ENCODE measurements at places on chromosomes 12 and 14. TPM values are rescaled to one million over a fixed set of nuclear protein-coding genes. Genes with fewer than 3 reads are reported as not detected.

DNA sequence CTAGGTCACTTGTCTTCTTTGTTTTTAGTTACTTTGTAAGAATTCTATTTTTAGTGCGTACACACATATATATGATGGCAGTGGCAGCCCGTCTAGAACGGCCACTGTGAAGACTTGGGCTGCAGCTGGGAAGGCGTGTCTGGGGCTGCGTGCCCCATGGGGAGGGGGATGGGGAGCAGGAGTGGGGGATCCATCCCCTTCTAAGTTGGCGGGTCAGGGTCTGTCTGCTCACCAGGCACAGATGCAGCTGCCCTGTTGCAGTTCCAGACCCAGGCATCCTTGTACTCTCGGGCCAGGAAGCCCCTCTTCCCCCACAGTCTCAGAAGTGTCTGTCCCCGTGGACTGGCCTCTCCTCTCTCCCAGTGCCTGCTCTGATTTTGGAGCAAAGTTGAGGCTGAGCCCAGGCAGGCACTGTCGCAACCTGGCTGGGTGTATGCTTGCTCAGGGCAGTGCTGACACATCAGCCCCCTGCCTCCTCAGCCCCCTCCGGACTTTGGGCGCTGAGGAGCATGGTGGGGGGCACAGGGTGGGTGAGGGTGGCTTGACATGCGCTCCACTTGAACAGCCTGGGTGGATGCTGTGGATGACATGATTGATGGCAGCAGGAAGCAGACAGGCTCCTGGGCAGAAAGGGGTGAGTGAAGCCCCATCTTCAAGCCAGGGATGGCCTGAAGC lies 271.2 kb upstream of the NAV3 start:
- no peak for DNase-seq

SRRM4 gene
- total RNA-seq: not detected

GRCh38 chr14:65290830-65291229 lies 121.7 kb upstream of the FUT8 start:
- peak; percentile 94 for DNase-seq

SP1 gene
- total RNA-seq: 56.0 TPM

ANKRD33 gene
- not detected for total RNA-seq

OXA1L gene
- total RNA-seq: 55.0 TPM

- DNase-seq: no peak
Measured at GRCh38 chr14:61948376-61948775, 186.2 kb downstream of the SNAPC1 start.

ANKS1B gene
- 2.2 TPM for total RNA-seq

GRCh38 chr14:51462182-51462581 lies 189.5 kb upstream of the FRMD6 start:
- no peak for DNase-seq

SLC39A5 gene
- total RNA-seq: not detected

DNA sequence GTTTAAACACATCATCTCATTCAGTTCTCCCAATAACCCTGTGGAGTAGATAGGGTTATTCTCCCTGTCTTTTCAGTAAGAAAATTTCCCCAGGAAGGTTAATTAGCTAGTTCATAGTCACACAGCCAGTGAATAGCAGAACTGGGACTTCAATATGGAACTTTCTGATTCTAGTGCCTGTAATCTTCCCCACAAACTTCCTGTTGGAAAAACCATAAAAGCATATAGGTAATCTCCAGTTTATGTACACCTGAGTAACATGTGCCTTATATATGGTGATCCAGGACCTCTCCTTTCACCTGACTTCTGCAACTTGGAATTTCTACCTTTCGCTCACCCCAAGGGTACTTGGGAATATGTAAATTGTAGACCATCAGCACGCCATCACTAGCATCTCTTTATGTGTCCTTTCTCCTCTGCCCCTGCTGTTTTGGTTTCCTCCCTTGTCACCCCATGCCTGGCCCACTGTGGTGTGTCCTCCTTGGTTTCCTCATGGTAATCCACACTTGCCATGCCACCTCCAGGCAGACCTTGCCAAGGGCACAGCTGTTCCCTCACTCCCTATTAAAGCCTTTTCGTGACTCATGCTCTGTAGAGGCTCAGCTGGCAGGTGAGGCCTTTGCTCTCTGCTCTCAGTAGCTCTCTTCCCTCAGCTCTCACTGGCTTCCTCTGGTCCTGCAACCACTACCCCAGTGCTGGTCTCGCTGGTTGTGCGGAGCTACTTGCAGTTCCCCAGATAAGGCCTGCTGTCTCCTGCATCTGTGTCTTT lies 16.7 kb downstream of the TBC1D30 start:
- no peak for DNase-seq

DNA sequence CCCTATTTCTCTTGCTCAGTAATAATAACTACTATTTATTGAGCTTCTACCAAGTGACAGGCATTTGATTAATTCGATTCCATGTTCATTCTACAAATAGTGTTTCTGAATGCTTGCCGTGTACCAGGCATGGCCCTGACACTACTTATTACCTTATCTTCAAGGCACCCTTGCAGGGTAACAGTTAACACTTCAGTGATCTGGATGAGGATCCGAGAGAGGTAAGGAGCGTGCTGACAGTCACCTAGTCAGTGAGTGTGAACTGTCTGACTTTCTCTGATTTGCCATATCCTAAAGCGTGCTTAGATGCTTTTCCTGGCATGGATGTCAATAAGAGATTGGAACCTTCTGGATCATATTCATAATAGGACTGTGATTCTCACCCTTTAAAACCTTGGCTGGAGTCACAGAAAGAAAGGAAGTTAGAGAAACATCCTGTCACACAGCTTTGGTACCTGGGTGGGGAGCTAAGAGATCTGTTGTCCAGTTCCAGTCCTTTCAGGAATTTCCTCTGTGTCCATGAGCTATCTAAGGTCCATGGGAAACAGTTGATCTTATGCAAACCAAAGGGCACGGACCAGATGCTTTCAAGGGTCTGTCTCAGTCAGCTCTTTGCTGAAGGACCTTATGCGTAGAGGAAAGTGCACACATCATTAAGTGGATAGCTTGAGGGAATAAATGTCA lies 54.8 kb downstream of the PPFIBP1 start:
- DNase-seq: no peak

DNA sequence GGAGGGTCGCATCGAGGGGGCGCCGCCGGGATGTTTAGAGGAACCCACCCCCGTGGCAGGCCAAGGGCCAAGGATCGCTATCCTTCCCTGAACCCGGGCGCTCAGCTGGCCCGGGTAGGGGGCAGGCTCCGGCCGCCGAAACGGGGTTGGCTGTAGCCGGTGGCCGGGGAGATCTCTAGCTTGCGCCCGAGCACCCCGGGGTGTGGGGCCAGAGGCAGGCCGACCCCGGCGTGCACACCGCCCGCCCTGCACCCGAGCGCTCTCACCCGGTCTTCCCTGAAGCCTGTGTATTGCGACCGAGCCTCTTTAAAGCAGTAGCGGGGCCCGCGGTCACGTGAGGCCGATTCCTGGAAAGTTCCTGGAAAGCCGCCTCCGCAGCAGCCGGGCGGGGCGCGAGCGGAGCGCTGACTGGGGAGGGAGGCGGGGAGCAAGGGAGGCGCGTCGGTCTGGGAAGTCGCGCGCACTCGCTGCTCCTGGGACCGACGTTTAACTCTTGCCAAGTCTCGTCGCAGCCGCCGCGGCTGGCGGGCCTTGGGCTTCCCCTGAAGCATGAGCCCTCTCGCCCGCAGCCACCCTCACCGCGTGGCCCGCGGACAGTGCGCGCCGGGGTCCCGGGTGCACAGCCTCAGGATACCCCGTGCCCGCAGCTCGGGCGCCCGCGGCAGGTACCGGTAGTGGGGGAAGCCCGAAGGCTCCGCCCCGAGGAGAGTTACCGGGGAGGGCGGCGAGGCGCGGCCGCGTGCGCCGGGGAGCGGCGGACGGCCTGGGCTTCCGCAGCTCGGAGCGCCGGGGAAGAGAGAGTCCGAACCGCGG lies 1.7 kb upstream of the SOCS2 start:
- peak; percentile 98 for DNase-seq

CACNA1C gene
- 19.2 TPM for total RNA-seq

DNA sequence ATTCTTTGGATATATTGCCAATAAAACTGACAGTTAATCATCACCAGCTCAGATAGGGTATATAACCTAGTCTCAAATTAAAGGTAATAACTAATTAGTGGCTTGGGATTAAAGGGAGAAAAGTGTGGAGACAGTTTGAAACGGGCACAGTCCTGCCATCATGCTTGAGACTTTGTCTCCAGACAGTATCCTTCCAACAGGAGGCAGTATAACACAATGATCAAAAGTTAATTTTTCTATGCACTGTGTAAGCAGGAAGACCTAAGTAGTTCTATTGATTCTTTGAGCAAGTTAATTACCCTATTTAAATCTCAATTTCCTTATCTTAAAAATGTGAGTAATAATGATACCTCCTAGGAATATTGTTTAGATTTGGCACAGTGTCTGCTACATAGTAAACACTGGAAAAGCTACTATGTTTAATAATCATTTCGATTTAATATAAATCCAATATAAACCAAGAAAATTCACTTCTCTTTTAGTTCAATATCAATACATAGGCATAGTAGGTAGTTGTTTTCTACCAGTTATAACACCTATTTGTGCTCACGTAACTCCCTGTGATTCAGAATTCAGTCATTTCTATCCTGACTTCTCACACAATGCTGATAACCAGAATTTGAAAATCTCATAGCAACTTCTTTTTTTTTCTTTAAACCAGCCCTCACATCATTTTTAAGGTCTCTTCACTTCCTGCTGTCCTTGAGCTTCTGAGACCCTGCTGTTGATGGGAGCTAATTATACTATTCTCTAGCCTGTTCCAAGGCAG lies 53.7 kb downstream of the GALNT4 start:
- no peak for DNase-seq

TEAD4 gene
- 15.2 TPM for total RNA-seq

DNA sequence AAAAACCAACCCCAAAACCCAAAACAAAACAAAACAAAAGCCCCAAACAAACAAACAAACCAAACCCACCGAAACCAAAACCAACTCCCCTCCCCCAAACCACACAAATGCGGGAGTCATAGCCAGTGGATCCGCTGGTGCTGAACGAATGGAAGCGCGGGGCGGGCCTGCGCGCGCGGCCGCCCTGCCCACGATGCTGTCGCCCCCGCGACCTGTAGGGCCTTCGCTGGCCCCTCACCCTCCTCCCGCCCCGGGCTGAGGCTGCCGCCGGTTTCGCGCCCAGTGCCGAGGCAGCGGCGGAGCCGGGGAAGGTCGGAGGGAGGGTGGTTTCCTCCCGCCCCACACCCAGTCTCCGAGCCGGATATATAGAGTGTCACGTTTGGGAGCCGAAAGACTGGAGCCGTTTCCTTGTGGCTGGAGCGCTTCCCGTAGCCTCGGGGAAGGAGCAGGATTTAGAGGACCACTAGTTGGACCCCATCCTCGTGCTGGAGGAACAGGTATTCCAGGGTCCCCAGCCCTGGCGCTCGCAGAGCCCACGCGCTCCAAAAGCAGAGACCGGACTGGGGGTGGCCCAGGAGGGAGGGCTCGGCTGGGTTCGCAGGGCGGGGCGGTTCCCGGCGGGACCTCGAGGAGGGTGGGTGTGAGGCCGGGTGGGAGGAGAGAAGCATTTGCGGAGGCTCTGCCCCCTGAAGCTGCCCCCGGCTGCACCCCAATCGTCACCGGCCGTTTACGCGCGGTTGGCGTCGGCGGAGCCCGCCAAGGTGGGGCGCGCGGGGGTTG lies at the start of gene FAR2:
Gene FAR2, plus strand, starts transcription at position 368 of the 780 bp plus-strand sequence. CDS start 121,172 bp downstream, outside the sequence.
- DNase-seq: peak; percentile 91

GRCh38 chr14:81454572-81455218 lies 54.6 kb upstream of the STON2 start:
- no peak for DNase-seq

GRCh38 chr12:123071099-123071800 lies 79.6 kb downstream of the PITPNM2 start:
- peak; percentile 86 for DNase-seq

DNA sequence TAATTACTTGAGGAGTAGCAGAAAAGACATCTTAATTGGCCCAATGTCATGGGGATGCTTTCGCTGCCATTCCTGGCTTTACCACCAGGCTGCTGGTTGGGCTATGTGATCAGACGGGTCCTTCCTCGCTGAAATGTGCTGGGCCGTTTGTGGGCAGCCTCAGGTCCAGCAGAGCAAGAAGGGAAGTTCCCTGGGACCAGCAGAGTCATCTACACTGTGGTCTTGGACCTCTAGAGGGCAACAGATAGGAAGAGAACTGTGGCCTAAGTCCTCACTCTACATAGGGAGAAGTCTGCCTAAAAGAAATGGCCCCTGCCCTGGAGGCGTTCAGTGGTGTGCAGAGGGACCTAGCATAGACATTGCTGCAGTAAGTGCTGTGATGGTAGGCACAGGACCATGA lies 10.9 kb downstream of the EVL start:
- no peak for DNase-seq

- DNase-seq: no peak
Measured at GRCh38 chr12:116750298-116750697, 12.2 kb downstream of the RNFT2 start.

AKAP3 gene
- 2.2 TPM for total RNA-seq

GRCh38 chr12:5780536-5780935 lies 164.5 kb downstream of the ANO2 start:
- no peak for DNase-seq

DNA sequence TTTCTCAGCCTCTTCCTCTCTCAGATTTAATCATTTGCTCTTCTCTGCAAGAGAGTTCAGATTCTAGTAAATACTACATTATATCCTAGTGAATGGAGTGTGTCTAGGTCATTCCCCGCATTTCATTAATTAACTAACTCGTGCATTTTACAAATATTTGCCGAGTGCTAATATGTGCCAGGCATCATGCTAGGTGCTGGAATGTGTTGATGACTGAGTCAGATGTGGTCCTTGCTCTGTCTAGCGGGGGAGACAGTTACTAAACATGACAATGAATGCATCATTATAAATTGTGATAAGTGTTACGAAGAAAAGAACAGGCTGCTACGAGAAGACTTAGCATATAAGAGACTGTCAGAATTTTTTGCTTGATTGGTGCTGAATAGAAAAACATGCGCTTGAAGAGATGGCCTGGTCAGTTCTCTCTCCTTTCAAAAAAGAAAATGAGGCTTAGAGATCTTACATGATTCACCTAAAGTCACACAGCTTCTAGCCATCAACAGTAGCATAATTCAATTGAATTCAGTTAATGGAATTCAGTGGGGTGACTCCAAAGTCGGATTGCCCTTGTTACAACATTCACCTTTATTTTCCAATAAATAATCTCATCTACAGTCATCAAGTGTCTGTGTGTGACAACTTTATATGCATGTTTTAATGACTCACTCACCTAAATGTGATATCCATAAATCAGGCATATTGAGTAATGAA lies 48.7 kb upstream of the MAX start:
- no peak for DNase-seq

DNA sequence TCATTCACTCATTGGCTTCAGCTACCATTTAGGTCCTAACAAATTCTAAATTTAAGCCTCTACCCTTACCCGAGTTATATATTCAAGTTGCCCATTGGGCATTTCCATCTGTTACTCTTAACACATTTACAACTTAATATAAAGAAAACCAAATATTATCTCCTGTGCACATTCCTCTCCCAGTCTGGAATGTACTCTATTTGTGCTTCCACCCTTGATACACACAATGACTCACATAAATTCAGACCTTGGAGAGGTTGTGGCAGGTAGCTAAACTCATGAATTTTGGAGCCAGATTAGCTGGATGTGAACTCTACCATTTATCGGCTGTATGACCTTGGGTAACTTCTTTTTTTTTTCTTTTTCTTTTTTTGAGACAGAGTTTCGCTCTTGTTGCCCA lies 51.1 kb downstream of the BRMS1L start:
- no peak for DNase-seq

- DNase-seq: no peak
Measured at GRCh38 chr14:65866448-65866847, 453.9 kb downstream of the FUT8 start.

GRCh38 chr14:58746701-58747100 lies 108.9 kb downstream of the DACT1 start:
- peak; percentile 5 for DNase-seq

COL2A1 gene
- total RNA-seq: under 0.01 TPM
